Muscle of leg (tissue), 16 donors: ENCODE measurements at places on chromosomes 11 and 22.
A peak's percentile ranks its signal among the peaks of the same experiment; 100 is the strongest.

GRCh38 chr11:14308114-14308896, 50.7 kb downstream of the RRAS2 start:
- peak; percentile 39 for DNase-seq

DNA sequence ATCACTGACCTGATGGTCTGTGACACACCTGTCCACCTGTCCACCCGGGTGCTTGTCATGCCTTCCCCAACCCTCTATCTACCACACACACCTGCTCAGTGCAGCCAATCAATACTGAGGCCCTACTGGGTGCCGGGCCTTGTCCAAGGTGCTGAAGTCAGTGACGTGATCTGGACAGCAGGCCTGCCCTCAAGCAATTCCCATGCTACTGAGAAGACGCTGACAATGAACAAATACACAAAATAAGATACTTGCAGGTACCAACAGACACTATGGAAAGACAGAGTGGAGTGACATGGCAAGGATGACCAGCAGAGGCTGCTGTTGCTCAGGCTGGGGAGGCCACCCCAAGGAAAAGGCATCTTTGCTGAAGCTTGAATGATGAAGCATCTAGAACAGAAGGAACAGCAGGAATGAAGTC, 21.2 kb downstream of the PLAAT3 start:
- DNase-seq = no peak

GRCh38 chr22:18997306-18997924, 61.3 kb upstream of the PRODH start:
- DNase-seq = no peak

DNA sequence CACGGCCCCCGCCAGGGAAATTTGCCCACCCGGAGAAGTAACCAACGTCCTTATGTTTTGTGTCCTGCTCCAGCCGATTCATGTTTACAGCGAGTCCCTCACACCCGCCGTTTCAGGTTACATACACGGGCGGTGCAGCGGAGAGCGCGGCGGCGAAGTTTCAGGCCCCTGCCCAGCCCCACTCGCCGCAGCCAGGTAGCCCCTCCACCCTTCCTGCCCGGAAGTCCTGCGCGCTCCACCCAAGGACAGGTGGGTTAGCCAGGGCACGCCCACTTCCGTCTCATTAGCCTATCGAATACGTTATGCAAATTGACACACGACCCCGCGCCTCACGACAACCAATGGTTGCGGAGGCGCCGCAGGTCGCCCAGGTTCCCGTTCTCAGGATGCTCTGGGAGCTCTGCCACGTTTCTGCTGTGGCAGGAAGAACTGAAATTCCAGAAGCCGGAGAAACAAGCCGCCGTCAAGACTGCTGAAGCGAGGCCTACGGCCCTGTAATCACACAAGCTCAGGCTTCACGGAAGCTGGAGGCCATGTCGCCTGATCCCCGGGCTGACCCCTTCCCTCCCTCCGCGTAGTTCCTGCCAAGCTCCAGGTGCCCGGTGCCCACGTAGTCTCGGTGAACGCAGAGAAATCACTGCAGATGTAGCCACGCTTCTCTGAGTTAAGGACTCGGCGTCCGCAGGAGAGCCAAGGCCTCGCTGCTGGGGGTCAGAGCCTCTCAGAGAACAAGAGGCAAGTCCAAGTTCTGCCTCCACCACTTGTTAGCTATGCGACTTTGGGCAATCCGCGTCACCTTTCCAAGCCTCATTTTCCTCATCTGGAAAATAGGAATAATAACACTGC, 22.4 kb upstream of the MYH9 start:
- peak; percentile 91 for DNase-seq

DNA sequence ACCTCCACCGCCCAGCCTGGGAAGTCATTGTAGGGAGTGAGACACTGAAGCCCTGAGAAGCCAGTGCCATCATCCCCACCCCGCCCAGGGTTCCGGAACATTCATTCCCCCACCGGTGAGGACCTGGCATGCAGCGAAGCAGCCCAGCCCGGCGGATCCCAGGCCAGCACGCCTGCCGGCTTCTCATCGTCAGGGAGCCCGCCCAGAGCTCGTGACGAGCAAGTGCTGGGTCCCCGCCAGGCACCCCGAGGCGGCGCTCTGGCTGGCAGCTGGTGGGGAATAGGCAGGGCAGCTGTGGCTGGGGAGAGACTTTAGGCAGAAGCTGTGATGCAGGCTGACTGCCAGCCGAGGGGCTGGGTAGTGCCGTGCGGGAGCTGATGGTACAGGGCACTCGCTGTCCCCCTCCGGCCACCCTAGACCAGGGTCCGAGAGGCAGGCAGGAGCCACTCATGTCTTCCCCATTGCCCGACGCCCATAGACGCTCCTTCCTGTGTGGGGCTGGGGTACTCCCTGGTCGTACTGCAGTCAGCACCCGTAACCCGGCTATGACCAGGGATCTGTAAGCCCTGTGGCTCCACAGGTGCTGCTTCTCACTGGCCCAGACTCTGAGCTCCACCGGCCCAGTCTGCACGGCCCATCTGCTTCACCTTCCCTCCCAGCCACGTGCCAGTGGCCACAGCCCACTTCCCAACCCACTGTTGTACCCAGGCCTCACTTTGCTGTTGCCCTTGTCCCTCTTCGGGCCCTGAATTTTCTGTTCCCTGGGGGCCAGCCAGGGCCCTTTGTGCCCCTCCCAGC, 24.5 kb upstream of the CABP7 start:
- DNase-seq = peak; percentile 84

- peak; percentile 91 for DNase-seq
Measured at GRCh38 chr11:17734986-17735817, 621 bp downstream of the KCNC1 start.
